Caki2 (cell line): ENCODE measurements at places on chromosomes 1 and 21. TPM values are rescaled to one million over a fixed set of nuclear protein-coding genes. Genes with fewer than 3 reads are reported as not detected.

The LSS gene
- total RNA-seq, result 16.7 and 18.8 TPM in 2 replicates

The GRIK3 gene
- total RNA-seq, result not detected in 2 replicates

The EFNA1 gene
- total RNA-seq, result 2.5 and 19.2 TPM in 2 replicates

The LEMD1 gene
- total RNA-seq, result 0.27 TPM in 1 of 2 replicates, not detected in the other

The C8A gene
- not detected in 2 replicates for total RNA-seq

The SLC30A10 gene
- not detected in 2 replicates for total RNA-seq

The TP53BP2 gene
- 31.8 and 53.1 TPM in 2 replicates for total RNA-seq

The CNKSR1 gene
- not detected in 2 replicates for total RNA-seq

The CNR2 gene
- total RNA-seq, result 0.03 TPM in 1 of 2 replicates, not detected in the other

The C1orf105 gene
- total RNA-seq, result not detected in 2 replicates

The RXFP4 gene
- total RNA-seq, result not detected in 2 replicates

The ARMH1 gene
- total RNA-seq, result not detected in 2 replicates
